ENCODE measurements at places on chromosomes 2 and 18.
A peak's percentile ranks its signal among the peaks of the same experiment; 100 is the strongest.

GRCh38 chr18:51278045-51278649, 80.7 kb upstream of the MEX3C start:
- H3K36me3 ChIP-seq = no peaks in the 10 kb centered on the region
- no peak overlapping the region for H3K27ac ChIP-seq
- H3K4me3 ChIP-seq = no peak overlapping the region
- no peak for DNase-seq

- H3K27ac ChIP-seq = peak overlapping the region; percentile 88
- no peak for DNase-seq
- H3K4me3 ChIP-seq = peak overlapping the region; percentile 98
- H3K27me3 ChIP-seq = no peaks in the 10 kb centered on the region
- H3K36me3 ChIP-seq = no peaks in the 10 kb centered on the region
- H3K4me1 ChIP-seq = peaks cover 49% of the 10 kb centered on the region
These were observed 3.7 kb downstream of the MEX3C start for GRCh38 chr18:51193621-51194287.

- peak overlapping the region; percentile 64 for H3K4me3 ChIP-seq
- no peak for DNase-seq
These were observed 20.4 kb downstream of the GPC1 start for GRCh38 chr2:240455647-240456446.

DNA sequence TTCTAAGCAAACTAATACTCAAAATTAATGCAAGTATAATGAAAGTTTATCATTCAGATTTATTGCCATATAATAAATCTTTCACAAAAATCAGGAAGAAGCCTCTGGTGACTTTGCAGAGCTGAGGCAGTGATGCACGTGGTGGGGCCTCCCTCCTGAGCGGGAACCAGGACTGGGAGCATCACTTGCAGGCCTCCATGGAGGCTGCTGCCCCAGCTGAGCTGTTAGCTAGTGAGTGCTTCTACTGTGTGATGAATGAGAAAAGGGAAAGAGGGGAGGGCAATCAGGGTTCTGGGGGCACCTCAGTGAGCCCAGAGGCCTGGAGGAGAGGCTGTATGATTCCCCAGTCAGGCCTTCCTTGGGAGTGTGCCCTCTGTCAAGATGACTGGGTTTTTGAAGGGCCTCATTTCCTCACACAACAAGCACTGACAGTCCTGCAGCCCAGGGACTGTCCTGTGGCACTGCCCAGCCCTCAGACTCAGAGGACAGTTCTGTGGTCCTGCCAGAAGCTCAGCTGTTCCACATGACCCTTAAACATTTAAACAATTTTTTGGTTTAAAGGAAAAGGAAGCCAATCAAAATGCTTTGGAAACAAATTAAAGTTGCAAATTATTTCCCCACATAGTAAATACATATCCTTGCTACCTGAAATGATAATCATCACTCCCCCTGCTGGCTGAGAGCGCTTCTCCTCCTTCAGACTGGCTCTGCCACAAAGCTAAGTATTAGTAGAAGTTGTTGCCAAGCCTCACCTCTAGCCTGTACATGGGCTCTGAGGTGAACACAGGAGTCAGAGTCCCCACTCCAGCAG, 90.9 kb upstream of the SMAD7 start:
- peaks cover 7% of the 10 kb centered on the region for H3K4me1 ChIP-seq
- H3K27me3 ChIP-seq = no peaks in the 10 kb centered on the region
- DNase-seq = no peak
- peaks cover 34% of the 10 kb centered on the region for H3K36me3 ChIP-seq
- no peak overlapping the region for H3K27ac ChIP-seq

- no peak overlapping the region for H3K27ac ChIP-seq
- H3K27me3 ChIP-seq = no peaks in the 10 kb centered on the region
- no peak for DNase-seq
- no peaks in the 10 kb centered on the region for H3K36me3 ChIP-seq
These were observed 75.0 kb upstream of the PKDCC start for GRCh38 chr2:41972819-41973218.

Measured in mesothelial cell of epicardium (in vitro differentiated cells).